Mesothelial cell of epicardium (in vitro differentiated cells): ENCODE measurements at places on chromosomes 1 and 21. TPM values are rescaled to one million over a fixed set of nuclear protein-coding genes. Genes with fewer than 3 reads are reported as not detected.

HCN3 gene
- 12.9 to 13.6 TPM (median 13.1 TPM) in 3 replicates for total RNA-seq

GRCh38 chr1:248752161-248753028 is 3.2 kb downstream of the LYPD8 start:
- no peak overlapping the region for H3K27ac ChIP-seq
- no peak overlapping the region for H3K4me3 ChIP-seq
- no peaks in the 10 kb centered on the region for H3K4me1 ChIP-seq
- H3K27me3 ChIP-seq: no peaks in the 10 kb centered on the region
- DNase-seq: no peak

DNA sequence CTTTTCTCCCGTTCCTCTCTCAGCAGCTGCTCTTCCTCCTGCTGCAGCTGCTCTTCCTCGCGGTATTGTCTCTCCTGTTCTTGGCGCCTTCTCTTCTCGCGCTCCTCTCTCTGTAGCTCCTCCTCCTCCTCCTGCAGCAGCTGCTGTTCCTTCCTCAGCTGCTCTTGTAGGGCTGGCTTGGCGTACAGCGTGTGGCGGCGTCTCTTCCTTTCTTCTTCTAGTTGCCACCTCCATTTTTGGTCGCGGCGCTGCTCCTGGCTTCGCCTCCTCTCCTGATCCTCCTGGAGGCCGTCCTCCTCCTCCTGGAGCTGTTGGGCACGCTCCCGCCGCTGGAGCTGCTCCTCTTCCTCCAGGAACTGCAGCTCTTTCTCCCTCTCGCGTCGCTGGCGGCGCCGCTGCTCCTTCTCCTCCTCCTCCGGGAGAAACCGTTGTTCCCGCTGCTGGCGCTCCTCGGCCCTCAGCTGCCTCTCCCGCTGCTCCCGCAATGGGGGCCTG is 4.8 kb downstream of the TCHH start:
- DNase-seq: no peak
- H3K4me3 ChIP-seq: no peak overlapping the region
- H3K27me3 ChIP-seq: peaks cover 3% of the 10 kb centered on the region
- H3K36me3 ChIP-seq: no peaks in the 10 kb centered on the region

GRCh38 chr1:150987924-150988323 is 5.8 kb downstream of the ANXA9 start:
- DNase-seq: no peak
- H3K27me3 ChIP-seq: no peaks in the 10 kb centered on the region
- no peaks in the 10 kb centered on the region for H3K4me1 ChIP-seq

GRCh38 chr21:21397464-21397863 is 399.3 kb downstream of the NCAM2 start:
- H3K27ac ChIP-seq: no peak overlapping the region
- H3K27me3 ChIP-seq: no peaks in the 10 kb centered on the region
- H3K4me3 ChIP-seq: no peak overlapping the region
- H3K36me3 ChIP-seq: peaks cover 24% of the 10 kb centered on the region
- DNase-seq: no peak

DNA sequence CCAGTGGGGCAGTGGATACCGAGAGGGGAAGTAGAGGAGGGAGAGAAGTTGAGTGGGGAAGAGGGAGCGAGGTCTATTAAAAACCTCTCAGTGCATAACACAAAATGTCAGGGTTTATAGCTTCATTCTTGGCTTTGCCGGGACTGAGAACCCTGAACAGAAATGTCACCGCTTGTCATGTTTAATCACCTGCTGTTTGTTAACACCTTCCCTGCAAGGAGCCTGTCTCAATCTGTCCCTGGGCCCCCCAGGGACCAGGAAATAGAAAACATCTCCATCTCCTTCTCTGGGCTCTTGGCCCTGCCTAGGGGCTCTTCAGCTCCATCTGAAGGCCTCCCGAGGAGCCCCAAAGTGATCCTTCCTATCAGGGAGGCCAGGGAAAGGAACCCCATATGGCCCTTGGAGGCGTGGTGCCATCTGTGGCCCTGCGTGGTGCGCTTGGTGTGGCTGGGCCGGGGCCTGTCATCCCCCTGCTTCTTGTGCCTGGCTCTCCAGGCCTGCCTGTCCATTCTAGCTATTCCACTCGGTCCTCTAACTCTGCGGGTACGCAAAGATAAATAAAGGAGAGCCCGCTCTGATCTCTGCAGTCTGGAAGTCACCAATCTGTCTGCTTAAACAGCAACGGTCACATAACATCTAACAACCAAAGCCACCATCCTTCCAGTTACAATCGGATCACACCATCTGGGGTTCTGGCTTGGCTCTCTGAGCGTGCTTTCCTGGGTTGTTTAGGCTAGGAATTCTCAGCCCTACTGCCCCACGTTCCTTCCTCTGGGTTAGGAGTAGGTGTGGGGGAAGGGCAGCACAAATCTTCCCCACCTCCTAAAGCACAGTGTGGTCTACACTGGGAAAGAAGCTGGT is 113.8 kb downstream of the CASZ1 start:
- DNase-seq: no peak
- H3K36me3 ChIP-seq: no peaks in the 10 kb centered on the region
- H3K4me3 ChIP-seq: no peak overlapping the region
- peak overlapping the region; percentile 8 for H3K27ac ChIP-seq
- H3K4me1 ChIP-seq: peaks cover 65% of the 10 kb centered on the region
- no peaks in the 10 kb centered on the region for H3K27me3 ChIP-seq

- H3K4me1 ChIP-seq: peaks cover 43% of the 10 kb centered on the region
- peak overlapping the region; percentile 79 for H3K27ac ChIP-seq
- no peak for DNase-seq
- H3K36me3 ChIP-seq: no peaks in the 10 kb centered on the region
These were observed 71.4 kb upstream of the RAB4A start for GRCh38 chr1:229199261-229200243.

- H3K4me3 ChIP-seq: no peak overlapping the region
- no peaks in the 10 kb centered on the region for H3K4me1 ChIP-seq
- no peaks in the 10 kb centered on the region for H3K36me3 ChIP-seq
- H3K27me3 ChIP-seq: no peaks in the 10 kb centered on the region
- no peak overlapping the region for H3K27ac ChIP-seq
- no peak for DNase-seq
These were observed 26.1 kb downstream of the METTL13 start for GRCh38 chr1:171807556-171807955.

GRCh38 chr1:64212031-64212430 is 8.6 kb downstream of the UBE2U start:
- DNase-seq: no peak
- H3K4me1 ChIP-seq: peaks cover 2% of the 10 kb centered on the region
- no peak overlapping the region for H3K27ac ChIP-seq
- no peak overlapping the region for H3K4me3 ChIP-seq
- no peaks in the 10 kb centered on the region for H3K36me3 ChIP-seq

- peaks cover 10% of the 10 kb centered on the region for H3K27me3 ChIP-seq
- H3K36me3 ChIP-seq: no peaks in the 10 kb centered on the region
- H3K4me3 ChIP-seq: no peak overlapping the region
- peaks cover 11% of the 10 kb centered on the region for H3K4me1 ChIP-seq
- no peak for DNase-seq
- H3K27ac ChIP-seq: no peak overlapping the region
These were observed 222.0 kb downstream of the SETD4 start for GRCh38 chr21:35838350-35838749.

DNA sequence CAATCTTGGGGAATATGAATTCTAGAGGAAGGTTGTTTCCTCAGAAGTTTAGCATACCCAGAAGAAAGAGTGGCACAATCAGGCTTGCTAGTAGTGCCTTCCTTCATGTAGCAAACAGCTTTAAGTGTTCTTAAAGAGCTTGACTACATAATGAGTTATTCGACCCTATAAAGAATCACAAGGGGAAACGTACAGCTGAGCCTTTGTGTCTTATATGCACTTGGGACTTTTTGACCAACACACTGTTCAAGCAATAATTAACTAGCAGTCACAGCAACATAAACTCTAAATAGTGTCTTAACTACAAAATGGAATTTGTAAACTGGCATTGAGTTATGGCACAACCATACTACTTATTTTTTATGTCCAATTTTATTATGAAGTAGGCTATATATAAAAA is 86.1 kb downstream of the TTLL7 start:
- peaks cover 15% of the 10 kb centered on the region for H3K36me3 ChIP-seq
- H3K4me1 ChIP-seq: peaks cover 2% of the 10 kb centered on the region
- no peak for DNase-seq
- H3K27me3 ChIP-seq: no peaks in the 10 kb centered on the region

SH2D5 gene
- total RNA-seq: 0.45 to 0.90 TPM (median 0.49 TPM) in 3 replicates

- no peaks in the 10 kb centered on the region for H3K27me3 ChIP-seq
- H3K4me1 ChIP-seq: no peaks in the 10 kb centered on the region
- H3K4me3 ChIP-seq: no peak overlapping the region
- DNase-seq: no peak
- H3K27ac ChIP-seq: no peak overlapping the region
These were observed 27.9 kb downstream of the DIP2A start for GRCh38 chr21:46486481-46487126.

CHIT1 gene
- 0.13 to 0.18 TPM in 2 of 3 replicates, not detected in the other for total RNA-seq

DNA sequence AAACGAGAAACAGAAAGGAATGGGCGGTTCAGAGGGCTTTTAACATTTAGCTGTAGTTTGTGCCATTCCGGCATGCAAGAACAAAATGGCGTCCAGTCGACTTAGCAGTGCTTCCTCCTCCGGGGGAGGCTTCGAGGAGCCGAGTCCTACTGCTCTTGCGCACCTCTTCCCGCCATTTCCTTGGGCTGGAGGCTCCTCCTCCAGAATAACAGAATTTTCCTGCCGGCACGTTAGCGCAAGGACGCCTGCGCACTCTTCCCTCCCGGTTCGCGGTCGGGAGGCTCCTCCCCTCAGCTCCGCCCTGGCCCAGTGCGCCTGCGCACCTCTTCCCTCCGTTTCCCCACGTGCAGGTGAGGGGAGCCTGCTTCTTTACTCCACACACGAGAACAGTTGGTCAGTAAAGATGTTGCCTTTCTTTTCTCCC is 1.0 kb downstream of the DMRTB1 start:
- H3K4me3 ChIP-seq: no peak overlapping the region
- no peaks in the 10 kb centered on the region for H3K27me3 ChIP-seq
- H3K36me3 ChIP-seq: no peaks in the 10 kb centered on the region
- no peak overlapping the region for H3K27ac ChIP-seq

AGT gene
- total RNA-seq: 1.1 to 1.9 TPM (median 1.5 TPM) in 3 replicates

- H3K4me1 ChIP-seq: peaks cover 4% of the 10 kb centered on the region
- H3K27me3 ChIP-seq: peaks cover 5% of the 10 kb centered on the region
- H3K4me3 ChIP-seq: no peak overlapping the region
- H3K27ac ChIP-seq: no peak overlapping the region
These were observed 2.5 kb downstream of the C1QC start for GRCh38 chr1:22645931-22646330.

- DNase-seq: no peak
- H3K4me1 ChIP-seq: peaks cover 30% of the 10 kb centered on the region
- no peaks in the 10 kb centered on the region for H3K27me3 ChIP-seq
- no peaks in the 10 kb centered on the region for H3K36me3 ChIP-seq
- H3K27ac ChIP-seq: no peak overlapping the region
These were observed 5.0 kb downstream of the FYB2 start for GRCh38 chr1:56814205-56814604.

CYP2J2 gene
- total RNA-seq: 2.8 to 3.1 TPM (median 2.9 TPM) in 3 replicates

NUDT4B gene
- total RNA-seq: 0.34 to 0.44 TPM in 2 of 3 replicates, not detected in the other

DNA sequence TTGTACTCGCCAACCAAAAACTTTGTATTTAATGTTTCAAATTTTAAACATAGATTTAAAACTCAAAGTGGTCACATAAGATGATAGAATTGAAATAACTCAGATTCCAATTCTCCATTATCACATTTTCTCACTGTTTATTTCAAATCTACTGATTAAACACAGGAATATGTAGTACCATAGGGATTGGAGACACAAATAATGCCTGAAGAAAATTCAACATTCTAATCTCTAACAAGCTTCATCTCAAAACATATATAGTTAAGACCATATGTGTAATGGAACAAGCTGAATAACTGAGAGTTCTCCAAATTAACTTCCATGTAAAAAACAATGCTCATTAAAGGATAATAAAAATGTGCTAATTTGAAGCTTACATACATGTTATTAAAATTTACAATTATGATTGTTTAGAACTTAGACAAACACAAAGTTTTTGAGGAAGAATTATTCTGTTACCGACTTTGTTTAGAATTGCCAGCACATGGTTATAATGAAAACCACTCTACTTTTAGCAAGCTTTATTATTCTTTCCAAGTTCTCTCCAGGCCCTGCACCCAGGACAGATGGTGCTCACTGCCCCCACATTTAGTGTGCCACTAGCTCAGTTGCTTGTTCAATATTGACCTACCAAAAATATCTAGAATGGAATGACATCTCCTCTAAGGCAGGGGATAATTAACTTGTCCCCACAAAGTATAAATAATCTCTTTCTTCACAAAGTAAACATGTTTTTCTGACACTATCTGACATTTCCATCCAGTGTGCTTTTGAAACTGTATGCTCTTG is 467.2 kb downstream of the TTLL7 start:
- no peak overlapping the region for H3K4me3 ChIP-seq
- peaks cover 2% of the 10 kb centered on the region for H3K4me1 ChIP-seq
- no peak for DNase-seq
- no peak overlapping the region for H3K27ac ChIP-seq
- no peaks in the 10 kb centered on the region for H3K27me3 ChIP-seq

CDA gene
- total RNA-seq: 0.64 to 1.5 TPM (median 0.94 TPM) in 3 replicates

INKA2 gene
- total RNA-seq: 0.89 to 1.4 TPM (median 1.4 TPM) in 3 replicates

GRCh38 chr1:12296623-12297022 is 66.8 kb downstream of the VPS13D start:
- H3K27me3 ChIP-seq: no peaks in the 10 kb centered on the region
- H3K27ac ChIP-seq: peak overlapping the region; percentile 52
- DNase-seq: no peak
- no peak overlapping the region for H3K4me3 ChIP-seq
- H3K36me3 ChIP-seq: peaks cover 48% of the 10 kb centered on the region

S100A7 gene
- total RNA-seq: not detected in 3 replicates
